ENCODE measurements at places on chromosomes 5 and 9.

GRCh38 chr5:81427566-81427965 is 33.6 kb upstream of the ACOT12 start:
- no peak for DNase-seq

GRCh38 chr9:120735415-120736126 is 21.3 kb upstream of the MEGF9 start:
- no peak for DNase-seq

- no peak for DNase-seq
These were observed 25.0 kb upstream of the SUSD3 start for GRCh38 chr9:93033531-93033930.

GRCh38 chr5:176733406-176734262 is 76.7 kb upstream of the UNC5A start:
- no peak for DNase-seq

- no peak for DNase-seq
These were observed 27.1 kb downstream of the GSN start for GRCh38 chr9:121294866-121295661.

- DNase-seq, result no peak
These were observed 266.7 kb upstream of the SMARCA2 start for GRCh38 chr9:1748407-1748806.

GRCh38 chr5:119275146-119275545 is 80.7 kb upstream of the TNFAIP8 start:
- DNase-seq, result no peak

- DNase-seq, result no peak
These were observed 71.5 kb upstream of the MTAP start for GRCh38 chr9:21730899-21731298.

- DNase-seq, result no peak
These were observed 278.8 kb downstream of the GAS1 start for GRCh38 chr9:86668488-86668887.

- no peak for DNase-seq
These were observed 120.1 kb upstream of the LPCAT1 start for GRCh38 chr5:1643651-1644392.

DNA sequence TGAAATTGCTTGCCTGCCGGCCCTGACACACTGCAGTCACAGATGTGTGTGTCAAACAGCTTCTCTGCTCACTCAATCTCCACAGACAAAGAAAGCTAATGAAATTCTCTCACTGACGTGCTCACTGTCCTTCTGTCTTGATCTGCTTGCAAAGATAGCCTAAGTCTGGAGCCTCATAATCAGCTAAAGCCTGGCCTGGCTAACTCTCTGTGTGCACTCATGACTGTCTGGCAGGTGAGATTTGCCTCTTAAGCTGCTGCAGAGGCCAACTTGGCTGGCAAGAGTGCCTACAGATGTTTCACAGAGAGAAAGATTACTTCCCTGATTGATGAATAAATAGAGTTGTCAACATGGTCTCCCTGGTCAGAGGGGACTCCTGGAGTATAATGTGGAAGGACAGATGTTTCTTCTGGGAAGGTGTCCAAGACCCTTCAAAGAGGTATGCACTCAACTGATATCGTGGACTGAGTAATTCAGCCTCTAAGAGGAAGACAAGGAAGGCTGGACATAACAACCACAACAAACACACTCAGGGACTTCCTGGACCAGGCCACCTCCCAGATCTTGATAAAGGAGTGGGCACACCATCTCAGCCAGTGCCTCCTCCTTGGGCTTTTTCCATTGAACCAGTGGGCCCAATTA is 362.0 kb downstream of the SPOCK1 start:
- no peak for DNase-seq

- DNase-seq, result no peak
These were observed 99.3 kb upstream of the LRRTM2 start for GRCh38 chr5:138974227-138975063.

GRCh38 chr5:169945831-169946261 is 34.4 kb downstream of the INSYN2B start:
- no peak for DNase-seq

DNA sequence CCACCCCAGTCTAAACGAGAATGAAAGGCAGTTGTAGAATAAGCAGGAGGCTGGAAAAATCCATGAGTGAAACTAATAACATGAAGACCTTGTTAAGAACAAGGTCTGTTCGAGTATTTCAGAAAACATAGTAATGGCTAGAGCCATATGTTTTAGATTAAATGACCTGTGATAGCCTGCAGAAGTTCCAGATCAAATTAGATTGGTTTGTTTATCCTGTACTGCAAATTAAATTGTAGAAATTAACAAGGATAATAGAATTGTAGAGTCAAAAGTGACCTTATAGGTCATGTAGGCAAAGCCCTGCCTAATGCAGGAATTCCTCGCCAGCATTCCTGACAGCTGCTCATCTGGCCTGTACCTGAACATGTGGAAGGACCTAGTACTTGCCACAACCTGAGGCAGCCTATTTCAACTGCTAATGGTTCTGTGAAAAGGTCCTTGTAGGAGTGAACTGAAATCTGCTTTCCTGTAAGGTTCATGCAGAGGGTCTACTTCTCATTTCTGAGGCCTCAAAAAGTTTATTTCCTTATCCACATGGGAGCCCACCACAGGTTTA is 17.2 kb downstream of the LIX1 start:
- no peak for DNase-seq

DNA sequence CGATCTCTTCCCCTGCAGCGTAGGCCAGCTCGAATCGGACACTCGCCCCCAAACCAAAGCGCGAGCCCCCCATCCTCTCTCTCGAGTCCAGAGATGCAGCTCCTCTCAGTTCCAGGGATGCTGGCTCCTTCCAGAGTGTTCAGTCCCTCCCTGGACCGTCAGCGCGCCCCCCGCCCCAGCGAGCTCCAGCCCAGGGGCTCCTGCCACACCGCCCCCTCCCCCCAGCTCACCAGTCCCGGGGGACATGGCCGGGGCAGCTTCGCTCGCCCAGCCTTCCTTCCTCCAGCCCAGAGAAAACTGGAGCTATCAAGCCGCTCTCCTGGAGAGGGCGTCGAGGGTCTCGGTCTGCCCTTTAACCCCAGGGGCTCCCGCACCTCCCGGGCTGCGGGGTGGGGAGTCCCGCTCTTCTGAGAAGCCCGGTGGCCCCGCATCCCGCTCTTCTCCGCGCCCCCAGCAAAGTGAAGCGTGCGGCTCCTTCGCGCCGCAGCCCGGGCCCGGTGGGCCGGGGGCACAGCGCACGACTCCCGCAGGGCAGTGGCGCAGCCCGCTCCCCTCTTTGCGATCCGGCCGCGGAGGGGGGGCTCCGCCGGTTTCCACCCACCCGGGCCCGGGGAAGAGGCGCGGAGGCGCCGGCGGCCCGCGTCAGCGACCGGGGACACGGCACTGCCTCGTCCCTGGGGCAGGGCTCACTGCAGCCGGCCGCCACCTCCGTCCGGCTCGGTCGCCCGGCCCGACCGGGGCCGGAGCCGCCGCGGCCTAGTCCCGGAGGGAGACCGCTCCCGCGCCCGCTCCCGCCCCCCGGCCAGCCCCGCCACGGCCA is 587 bp downstream of the MIER3 start:
- no peak for DNase-seq

DNA sequence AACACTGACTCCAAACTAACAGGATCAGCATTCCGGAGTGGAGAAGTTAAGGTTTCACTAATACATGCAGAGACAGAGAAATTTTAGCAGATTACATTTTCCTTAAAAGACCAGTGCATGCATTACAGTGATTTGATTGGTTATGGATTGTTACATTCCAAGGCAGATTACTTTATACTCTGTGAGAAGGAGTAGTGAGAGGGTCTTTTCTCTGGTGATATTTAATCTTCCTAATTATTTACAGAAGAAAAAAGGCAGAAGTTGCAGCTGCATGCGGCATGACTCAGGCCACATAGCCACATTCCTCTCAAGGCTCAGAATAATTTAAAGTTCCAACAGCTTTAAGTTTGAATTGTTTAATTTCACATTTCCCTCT is 53.0 kb upstream of the PDZD2 start:
- no peak for DNase-seq

DNA sequence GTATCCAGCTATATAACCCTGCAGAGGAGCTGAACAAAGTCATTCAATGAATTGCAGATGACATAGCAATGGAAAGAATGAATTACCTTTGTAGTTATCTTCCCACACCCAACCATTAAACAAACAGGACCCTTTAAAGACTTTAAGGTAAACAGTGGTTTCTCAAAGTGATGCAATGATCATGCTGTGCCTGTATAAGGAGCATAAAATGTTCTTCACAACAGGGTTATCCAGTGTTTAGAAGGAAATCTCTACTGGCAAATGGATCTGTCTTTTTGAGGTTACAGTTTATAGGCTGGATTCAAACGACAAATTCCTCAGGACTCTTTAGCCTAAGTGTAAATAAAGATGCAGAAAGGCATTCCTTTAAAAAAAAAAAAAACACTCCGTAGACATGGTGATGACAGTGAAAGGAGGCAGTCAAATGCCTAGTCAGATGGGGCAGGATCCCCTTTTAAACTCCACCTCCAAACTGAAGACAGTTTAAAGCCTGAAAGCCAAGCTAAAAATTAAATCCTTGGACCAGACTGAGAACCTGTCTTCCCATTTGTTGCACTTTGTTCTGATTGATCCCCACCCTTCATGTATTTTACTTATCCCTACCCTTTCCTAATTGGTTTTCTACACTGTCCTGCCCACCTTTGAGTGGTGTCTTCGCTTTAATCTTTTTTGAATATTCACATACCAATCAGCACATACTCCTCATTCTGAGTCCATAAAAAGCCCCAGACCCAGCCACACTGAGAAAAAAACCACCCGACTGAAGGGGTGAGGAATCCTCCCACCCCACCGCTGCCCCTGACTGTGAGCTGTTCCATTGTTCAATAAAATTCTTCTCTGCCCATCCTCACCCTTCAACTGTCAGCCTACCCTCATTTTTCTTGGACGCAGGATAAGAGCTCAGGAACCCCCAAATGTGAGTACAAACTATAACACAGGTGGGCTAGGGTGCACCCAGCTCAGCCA is 761.3 kb upstream of the DMAC1 start:
- DNase-seq, result no peak

DNA sequence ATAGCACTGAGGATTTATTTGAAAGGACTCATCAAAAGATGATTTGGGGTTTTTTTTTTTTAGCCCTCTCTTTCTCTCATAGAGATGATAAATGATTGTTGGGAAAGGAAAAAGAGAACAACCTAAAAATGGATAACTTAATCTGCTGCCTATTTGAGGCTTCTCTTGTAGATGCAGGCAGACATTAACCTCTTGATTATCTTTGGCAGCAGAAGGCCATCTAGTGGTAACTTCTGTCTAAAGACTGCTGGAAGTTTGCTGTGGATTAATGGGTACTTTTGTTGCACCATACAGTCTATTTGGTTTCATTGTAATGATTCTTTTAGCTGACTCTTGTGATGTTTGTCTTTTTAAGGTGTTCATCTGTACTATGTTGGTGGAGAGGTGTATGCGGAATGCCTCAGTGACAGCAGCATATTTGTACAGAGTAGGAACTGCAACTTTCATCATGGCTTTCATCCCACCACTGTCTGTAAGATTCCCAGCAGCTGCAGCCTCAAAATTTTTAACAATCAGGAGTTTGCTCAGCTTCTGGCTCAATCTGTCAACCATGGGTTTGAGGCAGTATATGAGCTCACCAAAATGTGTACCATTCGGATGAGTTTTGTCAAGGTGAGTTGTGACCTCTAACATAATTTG is 18.8 kb downstream of the SMIM32 start:
- DNase-seq, result no peak

DNA sequence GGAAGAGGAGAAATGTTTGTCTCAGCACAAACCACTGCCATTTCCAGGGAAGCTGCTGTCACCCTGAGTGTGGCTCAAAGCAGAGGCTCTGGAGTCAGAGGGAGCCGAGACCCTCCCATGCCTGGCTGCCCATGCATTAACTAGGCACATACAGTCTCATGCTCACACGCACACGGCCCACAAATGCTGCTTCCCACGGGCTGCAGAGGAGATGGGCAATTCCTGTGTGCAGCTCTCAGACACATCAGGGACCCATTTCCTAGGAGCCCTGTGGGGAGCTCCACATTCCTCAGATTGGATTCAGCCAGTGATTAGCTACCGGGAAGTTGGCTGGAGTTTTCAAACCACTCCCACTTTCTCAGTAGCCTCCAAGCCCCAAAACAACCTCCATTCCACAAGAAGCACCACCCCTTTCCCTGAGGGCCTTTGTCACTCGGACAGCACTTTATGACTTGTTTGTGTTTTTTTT is 9.1 kb upstream of the PTGES start:
- DNase-seq, result no peak

- DNase-seq, result peak; percentile 94
These were observed 69.6 kb downstream of the EPB41L4B start for GRCh38 chr9:109251080-109251775.

GRCh38 chr5:80761176-80761575 is 106.4 kb upstream of the DHFR start:
- no peak for DNase-seq

- no peak for DNase-seq
These were observed 679 bp downstream of the SLC6A7 start for GRCh38 chr5:150190503-150190979.

DNA sequence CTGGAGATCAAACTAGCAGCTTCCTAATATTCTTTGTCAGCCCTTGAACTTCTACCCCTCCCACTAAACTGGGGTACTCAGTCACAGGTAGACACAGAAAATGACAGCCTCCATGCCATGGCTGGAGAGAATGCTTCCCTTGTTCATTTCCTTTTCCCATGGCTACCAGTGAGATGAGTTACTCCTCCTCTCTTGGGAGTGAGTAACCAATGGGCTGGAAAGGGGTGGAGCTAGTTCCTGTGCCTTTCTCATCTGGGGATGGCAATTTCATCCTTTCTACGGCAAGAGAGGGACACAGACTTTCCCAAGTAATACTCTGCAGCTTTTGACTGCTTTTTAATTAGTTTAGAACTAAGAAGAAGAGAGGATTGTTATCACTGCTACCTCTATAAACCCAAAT is 1045.6 kb upstream of the WWC1 start:
- DNase-seq, result no peak

DNA sequence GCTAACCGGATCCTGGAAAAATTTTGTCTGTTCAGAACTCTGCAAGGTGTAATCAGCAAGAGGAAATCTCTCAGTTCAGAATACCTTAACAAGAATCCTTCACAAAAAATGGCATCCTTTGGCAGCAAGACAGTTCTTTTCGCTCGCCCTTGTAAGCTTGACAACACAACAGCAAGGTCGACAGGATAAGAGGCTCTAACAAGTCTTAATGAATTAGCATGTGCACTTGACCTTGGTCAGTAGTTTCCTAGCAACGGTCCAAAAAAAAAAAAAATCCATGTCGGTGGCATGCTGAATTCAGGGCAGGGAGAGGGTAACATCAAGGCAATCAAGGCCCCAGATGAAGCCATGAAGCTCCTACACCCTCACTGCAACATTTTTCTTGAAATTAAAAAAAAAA is 172.8 kb downstream of the APBA1 start:
- no peak for DNase-seq

GRCh38 chr5:129460672-129460935 is 506 bp downstream of the ADAMTS19 start:
- DNase-seq, result no peak

- DNase-seq, result no peak
These were observed 7.2 kb downstream of the C1QTNF2 start for GRCh38 chr5:160363211-160363610.

DNA sequence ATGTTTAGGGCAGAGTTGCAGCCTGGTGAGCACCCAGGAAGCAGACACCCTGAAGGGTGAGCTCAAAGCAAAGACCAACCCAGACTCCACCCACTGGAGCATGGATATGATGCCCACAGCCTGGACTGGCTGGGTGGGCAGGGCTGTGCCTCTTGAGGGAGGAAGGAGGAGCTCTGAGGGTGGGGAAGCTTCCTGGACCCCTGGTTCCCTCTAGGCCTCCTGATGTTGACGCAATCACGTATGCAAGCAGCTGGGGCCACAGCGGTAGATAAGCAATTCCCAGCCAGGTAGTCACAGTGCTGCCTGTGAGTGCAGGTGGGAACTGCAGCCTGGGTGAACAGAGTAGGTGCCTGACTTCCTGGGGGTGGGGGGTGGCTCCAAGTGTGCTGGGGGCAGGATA is 271.5 kb downstream of the CDK5RAP2 start:
- DNase-seq, result peak; percentile 83
